SW480 (cell line): ENCODE measurements at places on chromosomes 4 and X.

DNA sequence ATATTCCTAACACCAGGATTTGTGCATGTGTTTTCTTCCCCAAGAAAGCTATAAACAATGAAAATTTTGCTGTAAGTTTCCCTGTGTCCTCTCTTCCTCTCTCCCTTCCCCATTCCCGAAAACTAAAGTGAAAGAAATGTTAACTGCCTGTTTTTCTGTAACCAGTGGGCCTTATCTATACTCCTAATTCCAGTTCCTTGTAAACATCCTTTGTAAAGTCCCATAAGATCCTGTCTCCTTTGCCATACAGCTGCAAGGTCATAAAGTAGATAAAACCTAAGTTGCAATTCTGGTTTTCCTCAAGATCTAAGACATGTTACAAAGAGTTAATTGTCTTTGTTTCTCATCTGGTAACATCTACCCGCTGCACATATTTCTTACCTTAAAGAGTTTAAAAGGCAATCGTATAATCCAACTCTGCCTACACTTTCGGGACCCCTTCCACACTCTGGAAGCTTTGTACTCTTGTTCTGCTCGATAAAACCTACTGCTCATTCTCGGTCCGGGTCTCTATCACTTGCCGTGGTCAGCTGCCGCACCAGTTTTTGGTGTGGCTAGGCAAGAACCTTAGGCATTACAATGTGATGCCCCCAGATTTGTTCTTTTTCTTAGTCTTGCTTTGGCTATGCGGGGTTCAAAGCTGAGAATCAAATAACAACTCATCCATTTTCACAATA lies 20.5 kb downstream of the UGT2B7 start:
- no peak for DNase-seq

- DNase-seq, result no peak
Observed at GRCh38 chr4:125682730-125683129, 368.0 kb downstream of the FAT4 start.

GRCh38 chr4:128549636-128550035 lies 259.9 kb upstream of the JADE1 start:
- DNase-seq, result no peak

GRCh38 chr4:31021008-31021407 lies 300.8 kb downstream of the PCDH7 start:
- DNase-seq, result no peak

GRCh38 chr4:10694151-10694827 lies 9.7 kb upstream of the CLNK start:
- peak; percentile 9 for DNase-seq
